ENCODE measurements at places on chromosomes 1 and 21. TPM values are rescaled to one million over a fixed set of nuclear protein-coding genes. Genes with fewer than 3 reads are reported as not detected.

SAMSN1 gene
- not detected for total RNA-seq

CHODL gene
- total RNA-seq = not detected

WASF2 gene
- 31.0 TPM for total RNA-seq

CD1B gene
- total RNA-seq = not detected

S100B gene
- total RNA-seq = not detected

PSMB2 gene
- total RNA-seq = 47.5 TPM

OR6Y1 gene
- not detected for total RNA-seq

STX12 gene
- 41.4 TPM for total RNA-seq

RHOU gene
- total RNA-seq = 0.58 TPM

ESPN gene
- total RNA-seq = not detected

RAB7B gene
- total RNA-seq = 3.4 TPM

RYR2 gene
- total RNA-seq = 0.06 TPM

WNT2B gene
- total RNA-seq = 0.23 TPM
